Left ventricle myocardium superior (tissue), 1 donor: ENCODE measurements at places on chromosomes 13 and 19. TPM values are rescaled to one million over a fixed set of nuclear protein-coding genes. Genes with fewer than 3 reads are reported as not detected.

DNA sequence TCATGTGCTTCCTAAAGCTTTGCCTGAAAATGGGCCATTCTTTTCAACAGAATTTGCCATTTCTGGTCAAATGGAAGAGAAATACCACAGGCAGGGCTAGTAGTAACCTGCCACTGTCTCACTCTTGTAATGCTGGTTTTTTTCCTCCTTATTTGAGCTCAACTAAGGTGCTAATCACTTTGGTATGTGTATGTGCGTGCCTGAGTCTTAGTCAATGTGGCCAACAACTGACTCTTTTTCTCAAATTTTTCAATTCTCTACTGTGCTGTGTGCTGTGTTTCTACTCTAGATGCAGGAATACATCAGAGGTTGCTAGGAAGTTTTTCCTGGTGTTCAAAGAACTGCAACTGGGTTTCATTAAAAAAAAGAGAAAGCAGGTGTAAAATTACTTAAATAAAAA, 870.2 kb downstream of the EFNB2 start:
- DNase-seq: no peak

- DNase-seq: no peak
Observed at GRCh38 chr13:107590556-107590955, 624.8 kb downstream of the LIG4 start.

GRCh38 chr13:62287764-62288163, 872.1 kb upstream of the PCDH20 start:
- no peak for DNase-seq

The CD22 gene
- 0.52 TPM for total RNA-seq

The LILRA1 gene
- total RNA-seq: 0.50 TPM

The IGFL4 gene
- total RNA-seq: not detected
